Stimulated activated CD8-positive, alpha-beta memory T cell treated with anti-CD3 and anti-CD28 coated beads, Interleukin-12 subunit alpha, Interleukin-12 subunit beta, amount 100 ng/mL, for 1 hour (primary cell): ENCODE measurements at places on chromosomes 7 and 10.

DNA sequence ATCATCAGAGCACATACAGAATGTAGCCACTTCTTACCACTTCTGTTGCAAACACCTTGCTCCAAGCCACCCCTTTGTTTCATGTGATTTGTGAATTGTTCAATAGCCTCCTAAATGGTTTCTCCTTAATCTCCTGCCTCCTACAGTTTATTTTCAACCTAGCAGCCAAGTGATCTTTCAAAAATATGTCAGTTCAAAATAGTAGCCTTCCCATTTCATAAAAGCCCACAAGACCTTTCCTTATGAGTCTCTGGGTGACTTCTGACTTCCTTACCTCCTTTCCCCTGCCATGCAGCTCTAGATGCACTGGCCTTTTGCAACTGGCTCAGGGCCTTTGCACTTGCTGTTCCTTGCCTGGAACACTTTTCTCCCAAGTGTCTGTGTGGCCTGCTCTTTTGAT lies 4.8 kb downstream of the MINDY4 start:
- no peak for DNase-seq

GRCh38 chr10:89463846-89464537 lies 49.6 kb downstream of the IFIT5 start:
- DNase-seq, result no peak

DNA sequence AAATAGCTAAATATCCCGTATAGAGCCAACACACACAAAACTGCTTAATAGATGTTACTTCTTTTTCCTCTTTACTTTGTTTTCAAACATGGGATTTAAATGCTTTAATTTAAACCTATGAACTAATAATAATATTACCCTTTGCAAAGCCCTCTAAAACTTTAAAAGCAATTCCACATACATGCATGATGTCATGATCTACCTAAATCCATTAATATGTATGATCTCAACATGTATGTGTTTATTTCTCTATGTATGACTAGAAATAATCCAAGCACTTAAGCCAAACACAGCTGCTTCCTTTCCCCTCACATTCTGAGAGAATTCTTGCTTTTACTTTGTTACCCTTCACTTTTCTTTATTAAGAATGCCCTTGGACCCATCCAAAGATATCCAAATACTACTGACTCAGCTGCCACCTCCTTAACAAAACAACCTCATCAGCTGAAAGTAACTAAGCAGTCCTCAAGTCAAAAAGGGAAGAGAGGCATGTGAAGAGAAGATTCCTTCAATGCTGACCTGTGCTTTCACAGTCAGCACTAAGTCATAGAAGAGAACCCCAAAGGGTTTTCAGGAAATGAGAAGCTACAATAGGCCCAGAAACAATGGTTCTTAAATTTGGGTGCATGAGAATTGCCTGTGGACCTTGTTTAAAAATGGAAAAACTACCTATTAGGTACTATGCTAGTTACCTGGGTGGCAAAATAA lies 266.4 kb upstream of the LRGUK start:
- no peak for DNase-seq

- DNase-seq, result no peak
These were observed 14.4 kb upstream of the MTERF1 start for GRCh38 chr7:91894781-91895480.

DNA sequence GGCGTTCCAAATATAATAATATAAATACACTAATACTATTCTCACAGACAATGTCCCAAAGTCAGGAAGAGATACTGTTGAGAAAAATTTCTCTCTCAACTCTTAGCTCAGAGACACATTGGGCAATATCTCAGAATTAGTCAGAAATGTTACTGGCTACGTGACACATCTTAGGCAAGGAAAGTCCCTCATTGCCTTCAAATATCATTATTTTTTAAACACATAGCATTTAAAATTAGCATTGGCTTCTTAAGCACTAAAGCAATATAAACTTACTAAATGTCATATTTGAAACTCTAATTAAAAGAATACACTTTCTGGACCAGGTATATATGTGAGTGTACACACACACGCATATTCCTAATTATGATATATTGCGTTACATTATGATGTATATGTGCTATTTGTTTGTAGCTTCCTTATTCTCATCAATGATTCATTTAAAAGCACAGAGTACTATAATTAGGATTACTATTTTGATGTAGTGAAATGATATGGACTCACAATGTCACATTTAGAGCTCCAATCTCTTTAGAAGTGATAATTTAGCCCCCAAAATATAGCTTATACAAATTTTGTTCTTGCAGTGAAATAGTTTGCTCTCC lies 255.8 kb downstream of the TWIST1 start:
- DNase-seq, result no peak

GRCh38 chr10:104034401-104035193 lies 51.1 kb downstream of the COL17A1 start:
- DNase-seq, result no peak

GRCh38 chr7:34889951-34890350 lies 147.3 kb downstream of the DPY19L1 start:
- no peak for DNase-seq

DNA sequence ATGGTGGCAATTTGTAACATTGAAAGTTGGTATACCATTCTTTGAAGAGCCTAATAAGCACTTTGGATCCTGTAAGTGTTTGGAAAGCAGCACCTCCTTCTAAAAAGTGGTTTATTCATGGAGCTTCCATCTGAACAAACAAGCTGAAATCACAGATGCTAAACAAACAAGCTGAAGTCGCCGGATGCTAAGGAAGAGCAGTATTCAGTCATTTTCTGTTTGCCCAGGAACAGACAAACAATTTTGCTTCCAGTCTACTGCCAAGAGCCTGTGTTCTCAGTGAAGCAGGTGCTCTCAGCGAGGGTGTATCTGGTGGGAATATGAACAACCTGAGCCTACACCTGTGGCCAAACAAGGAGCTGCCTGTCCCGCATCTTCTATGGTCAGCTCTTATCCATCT lies 6.3 kb downstream of the COL28A1 start:
- no peak for DNase-seq

- DNase-seq, result no peak
These were observed 235.7 kb downstream of the EMX2 start for GRCh38 chr10:117778241-117778640.

- no peak for DNase-seq
These were observed at the start of gene EPO for GRCh38 chr7:100720279-100720670. EPO (plus strand) TSS chr7:100720468; CDS start chr7:100720981, 513 bp downstream.

GRCh38 chr7:36048141-36048901 lies 104.7 kb upstream of the EEPD1 start:
- no peak for DNase-seq

DNA sequence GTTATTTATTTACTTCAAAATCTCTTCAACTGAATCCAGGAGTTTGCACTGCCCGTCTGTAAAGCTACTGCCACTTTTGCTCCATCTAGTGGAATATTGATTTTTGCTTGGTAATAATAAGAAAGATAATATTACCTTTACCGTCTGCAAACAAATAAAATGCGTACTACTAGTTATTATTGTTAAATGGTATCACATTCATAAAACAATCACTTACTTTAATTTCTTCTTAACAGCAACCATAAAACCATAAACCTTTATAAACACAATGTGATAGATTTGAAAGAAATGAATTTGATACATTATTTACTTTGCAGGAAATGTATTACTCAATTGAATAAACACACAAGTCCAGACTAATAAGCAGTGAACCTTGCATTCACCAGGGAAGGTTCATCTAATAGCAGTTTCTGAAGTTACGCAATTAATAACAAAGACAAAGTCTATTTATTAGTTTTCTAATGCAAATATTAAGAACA lies 6.4 kb downstream of the AGMO start:
- no peak for DNase-seq

DNA sequence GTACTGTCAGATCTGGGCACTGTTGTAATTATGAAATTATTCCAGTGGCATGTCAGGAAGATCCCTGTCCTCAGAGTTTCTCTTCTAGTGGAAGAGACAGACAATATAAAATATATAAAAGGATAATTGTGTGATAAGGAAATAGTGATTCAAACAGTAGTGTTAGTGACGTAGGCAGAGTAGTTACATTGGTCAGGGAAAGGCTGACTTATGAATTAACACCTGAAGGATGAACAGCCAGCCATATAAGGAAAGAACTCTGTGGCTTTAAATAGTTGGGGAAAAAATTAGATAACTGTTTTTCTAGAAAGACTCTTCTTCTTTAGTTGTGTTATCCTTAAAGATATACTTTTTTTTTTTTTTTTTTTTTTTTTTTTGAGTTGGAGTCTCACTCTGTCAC lies 37.7 kb downstream of the WAC start:
- no peak for DNase-seq

DNA sequence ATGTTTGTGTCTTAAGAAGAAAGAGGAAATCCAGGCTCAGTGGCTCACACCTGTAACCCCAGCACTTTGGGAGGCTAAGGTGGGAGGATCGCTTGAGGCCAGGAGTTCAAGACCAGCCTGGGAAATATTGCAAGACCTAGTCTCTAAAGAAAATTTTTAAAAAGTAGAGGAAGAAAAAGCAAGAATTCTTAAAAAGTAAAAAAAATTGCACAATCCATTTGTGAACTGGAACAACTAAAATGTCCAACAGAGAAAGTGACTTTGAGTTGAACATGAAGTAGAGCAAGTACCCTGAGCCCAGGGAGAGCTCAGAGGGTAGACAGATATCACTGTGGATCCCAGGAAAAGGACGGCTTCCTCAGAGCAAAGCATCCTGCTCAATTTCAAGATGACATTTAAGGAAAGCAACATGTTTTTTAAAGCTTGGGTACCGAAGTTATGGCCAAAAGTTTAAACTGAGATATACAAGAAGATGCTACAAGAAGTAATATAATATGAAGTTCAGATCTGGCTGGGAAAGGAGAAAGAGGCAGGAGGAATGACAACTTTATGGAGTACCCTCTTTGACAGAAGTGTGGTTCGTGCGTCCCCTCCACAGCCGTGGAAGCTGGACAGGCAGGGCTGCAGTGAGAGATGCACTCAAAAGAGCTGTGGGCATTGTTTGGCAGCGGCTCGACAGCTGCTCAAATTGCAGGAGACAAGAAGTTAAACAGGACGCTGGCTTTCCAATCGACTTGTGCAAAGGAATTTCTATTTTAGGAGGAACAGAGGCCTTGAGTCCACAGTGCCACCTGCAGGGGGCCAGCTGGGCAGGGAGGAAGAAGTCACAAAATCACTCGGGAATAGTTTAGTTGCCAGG lies 201.3 kb downstream of the JCAD start:
- DNase-seq, result no peak
